Stimulated activated CD4-positive, alpha-beta T cell treated with anti-CD3 and anti-CD28 coated beads, Interleukin-12 subunit alpha, Interleukin-12 subunit beta, amount 100 ng/mL, for 24 hours (primary cell): ENCODE measurements at places on chromosomes 11 and 22.
A peak's percentile ranks its signal among the peaks of the same experiment; 100 is the strongest.

DNA sequence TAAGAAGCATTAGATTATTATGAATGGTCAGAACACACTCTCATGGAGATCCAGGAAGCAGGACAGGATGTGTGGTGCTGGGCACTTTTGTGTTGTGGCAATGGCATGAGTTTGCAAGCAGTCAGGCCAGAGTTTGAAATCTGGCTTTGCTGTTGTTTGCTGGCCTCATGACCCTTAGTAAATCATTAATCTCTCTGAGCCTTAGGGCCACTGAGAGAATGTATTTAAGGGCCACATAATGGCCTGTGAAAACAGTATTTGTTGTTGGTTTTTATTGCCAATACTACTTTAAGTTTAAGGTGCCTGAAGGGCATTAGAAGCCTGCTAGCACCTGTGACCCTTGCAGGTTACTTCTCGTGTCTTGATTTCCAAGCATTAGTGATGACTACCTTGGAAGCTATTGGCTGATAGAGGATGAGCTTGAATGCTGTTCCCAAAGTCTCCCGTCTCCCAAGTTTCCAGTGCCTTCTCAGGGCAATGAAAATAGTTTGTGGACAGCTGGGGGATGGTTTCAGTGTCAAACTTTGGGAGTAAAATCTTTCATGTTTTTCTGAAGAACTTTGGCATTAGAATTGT, 24.6 kb downstream of the STIM1 start:
- no peak for DNase-seq

GRCh38 chr11:8234425-8234821, 29.3 kb downstream of the LMO1 start:
- no peak for DNase-seq

DNA sequence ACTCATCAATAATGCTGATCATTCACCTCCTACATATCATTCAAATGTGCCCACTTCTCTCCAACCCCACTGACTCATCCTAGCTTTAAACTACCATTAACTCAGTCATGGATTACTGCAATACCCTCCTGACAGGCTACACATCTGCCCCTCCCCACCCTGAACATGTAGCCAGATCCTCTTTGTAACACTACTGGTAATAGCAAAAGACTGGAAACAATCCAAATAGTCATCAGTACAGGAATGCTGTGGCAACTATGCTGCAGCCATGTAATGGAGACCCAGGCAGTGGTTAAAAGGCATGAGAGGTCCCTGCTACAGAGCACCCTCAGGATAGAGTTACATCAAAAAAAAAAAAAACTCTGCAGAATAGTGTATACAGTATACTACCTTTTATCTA, 16.6 kb downstream of the SLC43A3 start:
- no peak for DNase-seq

GRCh38 chr22:20810645-20811044, 36.7 kb downstream of the SERPIND1 start:
- no peak for DNase-seq

- no peak for DNase-seq
These were observed 75.2 kb downstream of the DHCR7 start for GRCh38 chr11:71372693-71373657.

GRCh38 chr11:30346068-30346688, 23.3 kb downstream of the ARL14EP start:
- DNase-seq = no peak

GRCh38 chr22:50041361-50042065, 16.6 kb downstream of the TTLL8 start:
- DNase-seq = no peak

- no peak for DNase-seq
These were observed 79.9 kb downstream of the AMBRA1 start for GRCh38 chr11:46513934-46514342.

- DNase-seq = no peak
These were observed 5.0 kb downstream of the DRD2 start for GRCh38 chr11:113470233-113470632.

GRCh38 chr11:119727523-119728151, 1.4 kb downstream of the NECTIN1 start:
- no peak for DNase-seq

DNA sequence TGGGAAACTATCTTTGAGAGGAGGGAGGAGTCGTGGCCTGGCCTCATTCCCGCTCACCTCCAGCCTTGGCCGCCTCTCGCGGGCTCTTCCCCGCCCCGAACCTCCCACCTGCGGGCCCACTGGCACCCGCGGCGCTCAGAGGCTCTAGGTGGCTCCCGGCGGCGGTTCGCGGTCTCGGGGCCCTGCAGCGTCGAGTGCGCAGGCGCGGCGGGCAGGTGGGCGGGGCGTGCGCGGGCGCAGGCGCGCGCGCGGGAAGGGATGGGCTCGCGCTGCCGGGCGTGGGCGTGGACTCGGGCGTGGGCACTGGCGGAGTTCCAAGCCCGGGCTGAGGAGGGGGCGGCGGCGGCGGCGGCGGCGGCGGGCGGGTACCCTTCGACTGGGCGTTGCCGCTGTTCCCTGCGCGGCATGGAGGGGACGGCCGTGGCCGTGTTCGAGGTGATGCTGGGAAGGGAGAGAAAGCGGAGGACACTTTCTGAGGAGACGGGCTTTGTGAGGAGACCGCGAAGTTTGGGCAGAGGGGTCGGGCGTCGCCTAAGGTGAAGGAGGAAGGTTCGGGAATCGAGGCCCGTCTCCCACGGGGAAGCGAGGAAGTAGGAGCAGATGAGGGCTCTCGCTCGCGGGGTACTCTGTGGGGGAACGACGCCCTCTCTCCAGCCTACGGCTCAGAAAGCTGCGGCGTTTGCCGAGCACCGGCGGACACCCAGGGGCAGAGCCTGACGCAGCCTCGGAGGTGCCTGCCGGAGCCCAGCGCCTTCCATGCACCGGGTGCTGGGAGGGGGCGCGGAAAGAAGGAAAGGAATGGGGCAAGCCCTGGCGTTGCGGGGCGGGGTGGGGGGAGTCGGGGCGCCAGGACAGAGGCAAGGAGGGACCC, 15.7 kb upstream of the SPTBN2 start:
- peak; percentile 81 for DNase-seq

DNA sequence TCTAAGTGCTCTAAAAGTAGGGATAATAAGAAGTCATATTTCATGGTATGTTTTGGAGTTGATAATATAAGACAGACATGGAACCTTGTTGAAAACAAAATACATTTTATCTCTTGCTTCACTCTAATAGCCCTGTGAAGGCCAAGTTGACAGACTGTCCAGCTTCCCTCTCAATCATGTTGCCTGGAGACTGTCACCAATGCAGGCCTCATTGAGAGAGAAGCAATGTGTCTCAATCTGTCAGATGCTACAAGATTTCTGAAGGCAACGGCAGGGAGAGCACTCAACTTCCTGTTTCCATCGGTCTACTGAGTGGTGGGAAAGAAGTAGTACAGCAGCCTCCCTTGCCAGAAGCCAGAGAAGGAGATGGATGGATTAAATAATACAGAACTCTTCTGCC, 23.6 kb upstream of the FJX1 start:
- no peak for DNase-seq

- DNase-seq = no peak
These were observed 10.4 kb upstream of the LAYN start for GRCh38 chr11:111530091-111530490.

GRCh38 chr22:30825711-30826505, 131.2 kb downstream of the OSBP2 start:
- no peak for DNase-seq

DNA sequence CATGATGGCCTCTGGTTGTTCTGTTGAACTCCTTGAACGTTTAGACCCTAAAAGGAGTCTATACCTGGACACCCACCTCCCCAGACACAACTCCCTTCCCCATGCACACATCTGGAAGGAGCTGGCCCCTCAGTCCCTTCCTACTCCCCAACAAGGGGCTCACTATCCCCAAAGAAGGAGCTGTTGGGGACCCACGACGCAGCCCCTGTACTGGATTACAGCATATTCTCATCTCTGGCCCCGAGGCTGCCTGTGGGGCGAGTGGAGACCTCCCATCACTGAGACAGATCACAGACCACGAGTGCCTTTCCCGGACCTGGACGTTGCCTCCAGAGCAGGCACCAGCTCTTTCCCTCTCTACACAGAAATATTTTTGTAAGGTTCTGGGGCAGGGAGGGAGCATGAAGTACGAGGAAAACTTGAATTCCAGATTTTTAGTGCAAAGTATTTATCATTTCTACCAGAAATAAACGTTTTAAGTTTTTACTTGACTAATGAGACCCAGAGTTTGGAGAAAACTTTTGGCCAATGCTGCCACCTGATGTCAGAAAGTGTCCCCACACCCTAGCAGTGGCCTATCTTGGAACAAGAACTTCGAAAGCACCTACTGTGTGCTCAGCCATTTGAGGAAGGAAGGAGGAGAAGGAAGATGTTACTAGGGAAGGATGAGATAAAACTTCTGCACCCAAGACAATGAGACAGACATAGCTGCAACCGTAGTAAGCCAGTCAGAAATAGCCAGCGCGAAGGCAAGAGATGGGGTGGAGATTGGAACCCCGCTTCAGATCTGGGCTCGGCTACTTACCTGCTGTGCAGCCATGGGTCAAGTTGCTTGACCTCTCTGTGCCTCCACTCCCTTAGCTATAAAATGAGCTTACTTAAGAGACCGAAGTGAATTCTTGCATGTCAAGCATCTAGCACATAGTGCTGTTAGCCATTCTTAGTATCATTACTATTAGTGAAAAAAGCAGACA, 10.2 kb upstream of the POU2F3 start:
- no peak for DNase-seq

DNA sequence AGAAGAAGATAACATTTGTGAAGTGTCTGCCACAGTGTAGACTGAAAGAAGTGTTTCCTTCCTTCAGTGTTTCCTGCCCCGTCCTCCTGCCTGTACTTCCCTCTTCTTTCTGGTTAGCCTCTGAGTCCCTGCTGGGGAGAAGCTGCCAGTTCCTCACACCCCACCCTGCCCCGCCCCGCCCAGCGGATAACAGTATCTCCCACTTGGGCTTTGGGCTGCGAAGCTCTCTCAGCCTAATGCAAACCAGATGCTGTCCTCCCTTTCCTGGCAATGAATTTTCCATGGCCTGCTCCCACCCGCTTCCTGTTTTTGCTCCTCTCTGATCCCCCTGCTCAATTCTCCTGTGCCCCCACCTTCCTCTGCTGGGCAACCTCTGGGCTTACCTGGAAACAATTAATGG, 5.2 kb upstream of the RAB3IL1 start:
- no peak for DNase-seq
